ENCODE measurements at places on chromosomes 1 and 21.
A peak's percentile ranks its signal among the peaks of the same experiment; 100 is the strongest.

GRCh38 chr1:10917513-10918454 lies 94.7 kb upstream of the TARDBP start:
- DNase-seq = no peak

- DNase-seq = peak; percentile 48
These were observed at the start of gene NTRK1 for GRCh38 chr1:156860628-156861423. Gene NTRK1, plus strand, starts transcription at chr1:156860865. Its CDS starts 70 bp downstream, at chr1:156860935.

GRCh38 chr1:1398677-1399186 lies 403 bp downstream of the CCNL2 start:
- DNase-seq = no peak

- peak; percentile 61 for DNase-seq
These were observed 34.0 kb downstream of the ZNF697 start for GRCh38 chr1:119613769-119614720.

- no peak for DNase-seq
These were observed 74.5 kb downstream of the ITPKB start for GRCh38 chr1:226664413-226665101.

DNA sequence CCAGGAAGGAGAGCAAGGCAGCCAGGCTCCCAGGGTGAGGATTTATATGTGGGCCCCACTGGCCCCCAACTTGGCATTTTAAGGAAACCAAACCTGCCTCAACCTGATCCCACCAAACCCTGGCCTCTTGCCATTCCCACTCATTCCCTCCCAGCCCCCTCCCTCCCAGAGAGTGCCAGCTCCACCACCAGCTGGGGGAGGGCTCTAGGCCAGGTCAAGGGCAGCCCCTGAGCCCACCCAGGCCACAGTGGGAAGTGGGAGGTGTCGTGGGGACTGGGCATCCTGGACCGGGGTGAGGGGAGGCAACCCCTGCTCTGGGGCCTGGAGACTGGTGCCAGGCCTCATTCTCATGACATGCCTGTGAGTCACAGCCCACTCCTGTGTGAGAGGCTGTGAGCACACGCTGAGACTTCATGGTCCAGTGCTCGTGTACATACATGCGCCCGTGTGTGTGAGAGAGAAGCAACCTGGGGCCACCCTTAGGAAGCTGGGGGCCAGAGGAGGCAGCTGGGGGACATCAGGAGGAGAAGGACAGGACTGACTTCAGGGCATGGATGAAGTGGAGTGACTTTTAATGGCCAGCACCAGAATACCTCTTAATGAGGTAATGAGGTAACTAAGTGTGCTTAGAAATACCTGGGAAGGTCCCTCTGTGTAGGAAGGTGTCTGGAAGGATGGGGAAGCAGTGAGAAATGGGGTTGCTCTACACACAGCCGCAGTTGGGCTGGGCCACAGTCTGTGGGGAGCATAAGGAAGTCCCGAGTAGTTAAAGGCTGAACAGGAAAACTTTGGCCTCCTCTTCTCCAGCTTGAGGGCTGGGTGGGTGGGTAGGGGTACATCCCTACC lies at the start of gene S100A2:
TSS of gene S100A2 (minus strand) at position 316 of the 846 bp plus-strand sequence. CDS start 1,967 bp downstream, outside the sequence.
- DNase-seq = peak; percentile 91

GRCh38 chr1:38589036-38589435 lies 270.5 kb downstream of the RRAGC start:
- peak; percentile 59 for DNase-seq

GRCh38 chr1:64084451-64084850 lies 119.0 kb upstream of the UBE2U start:
- DNase-seq = no peak
